ENCODE measurements at places on chromosomes 1 and 21. TPM values are rescaled to one million over a fixed set of nuclear protein-coding genes. Genes with fewer than 3 reads are reported as not detected.

GRCh38 chr1:20840731-20841130 is 53.6 kb upstream of the HP1BP3 start:
- peaks cover 72% of the 10 kb centered on the region for H3K36me3 ChIP-seq
- H3K4me1 ChIP-seq: no peaks in the 10 kb centered on the region
- H3K27me3 ChIP-seq: no peaks in the 10 kb centered on the region
- H3K27ac ChIP-seq: no peak overlapping the region
- H3K4me3 ChIP-seq: no peak overlapping the region

DNA sequence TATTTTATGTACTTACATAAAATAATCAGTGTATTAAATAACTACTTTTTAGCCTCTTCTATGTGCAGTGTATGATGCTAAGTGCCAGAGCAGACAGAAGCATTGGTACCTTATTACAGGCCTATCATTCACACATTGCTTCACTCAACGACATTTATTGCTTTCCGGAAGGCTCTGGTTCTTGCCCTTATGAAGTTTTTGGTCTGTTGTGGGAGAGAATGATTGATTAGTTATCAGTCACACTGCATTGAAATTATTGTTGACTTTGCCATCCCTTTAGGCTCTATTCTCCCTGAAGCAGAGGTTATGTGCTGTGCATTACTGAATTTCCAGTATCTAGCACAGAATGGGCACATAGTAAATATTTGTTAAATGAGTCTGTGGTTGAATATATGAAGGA is 178.0 kb downstream of the HHAT start:
- H3K36me3 ChIP-seq: no peaks in the 10 kb centered on the region
- H3K4me3 ChIP-seq: no peak overlapping the region
- peaks cover 5% of the 10 kb centered on the region for H3K4me1 ChIP-seq
- H3K27me3 ChIP-seq: no peaks in the 10 kb centered on the region
- no peak for DNase-seq

DNA sequence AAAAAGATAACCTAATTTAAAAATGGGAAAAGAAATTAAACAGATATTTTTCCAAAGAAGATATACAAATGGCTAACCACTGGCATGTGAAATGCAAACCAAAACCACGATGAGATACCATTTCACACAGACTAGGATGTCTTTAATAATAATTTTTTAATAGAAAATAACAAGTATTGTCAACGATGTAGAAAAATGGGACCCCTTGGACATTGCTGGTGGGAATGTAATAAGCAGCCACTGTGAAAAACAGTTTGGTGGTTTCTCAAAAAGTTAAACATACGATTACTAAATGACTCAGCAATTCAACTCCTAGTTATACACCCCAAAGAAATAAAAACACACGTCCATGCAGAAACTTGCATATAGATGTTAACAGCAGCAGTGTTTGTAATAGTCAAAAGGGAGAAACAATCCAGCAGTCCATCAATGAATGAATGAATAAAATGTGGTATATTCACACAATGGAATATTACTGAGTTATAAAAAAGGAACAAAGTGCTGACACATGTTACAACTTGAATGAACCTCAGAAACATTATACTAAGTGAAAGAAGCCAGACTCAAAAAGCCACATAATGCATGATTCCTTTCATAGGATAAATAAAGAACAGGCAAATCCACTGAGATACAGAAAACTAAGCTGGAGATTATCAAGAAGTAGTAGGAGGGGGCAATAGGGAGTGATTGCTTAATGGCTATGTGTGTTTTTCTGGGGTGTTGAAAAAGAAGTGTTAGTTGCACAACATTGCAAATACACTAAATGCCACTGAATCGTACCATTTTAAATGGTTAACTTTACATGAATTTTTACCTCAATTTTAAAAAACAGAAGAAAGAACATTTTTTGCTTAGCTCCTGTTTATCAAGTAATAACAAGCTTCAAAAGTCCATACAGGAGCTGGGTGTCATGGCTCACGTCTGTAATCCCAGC is 4.1 kb downstream of the PPT1 start:
- no peak overlapping the region for H3K4me3 ChIP-seq
- no peak for DNase-seq
- no peaks in the 10 kb centered on the region for H3K27me3 ChIP-seq
- no peaks in the 10 kb centered on the region for H3K4me1 ChIP-seq
- H3K36me3 ChIP-seq: peaks cover 48% of the 10 kb centered on the region
- no peak overlapping the region for H3K27ac ChIP-seq

DNA sequence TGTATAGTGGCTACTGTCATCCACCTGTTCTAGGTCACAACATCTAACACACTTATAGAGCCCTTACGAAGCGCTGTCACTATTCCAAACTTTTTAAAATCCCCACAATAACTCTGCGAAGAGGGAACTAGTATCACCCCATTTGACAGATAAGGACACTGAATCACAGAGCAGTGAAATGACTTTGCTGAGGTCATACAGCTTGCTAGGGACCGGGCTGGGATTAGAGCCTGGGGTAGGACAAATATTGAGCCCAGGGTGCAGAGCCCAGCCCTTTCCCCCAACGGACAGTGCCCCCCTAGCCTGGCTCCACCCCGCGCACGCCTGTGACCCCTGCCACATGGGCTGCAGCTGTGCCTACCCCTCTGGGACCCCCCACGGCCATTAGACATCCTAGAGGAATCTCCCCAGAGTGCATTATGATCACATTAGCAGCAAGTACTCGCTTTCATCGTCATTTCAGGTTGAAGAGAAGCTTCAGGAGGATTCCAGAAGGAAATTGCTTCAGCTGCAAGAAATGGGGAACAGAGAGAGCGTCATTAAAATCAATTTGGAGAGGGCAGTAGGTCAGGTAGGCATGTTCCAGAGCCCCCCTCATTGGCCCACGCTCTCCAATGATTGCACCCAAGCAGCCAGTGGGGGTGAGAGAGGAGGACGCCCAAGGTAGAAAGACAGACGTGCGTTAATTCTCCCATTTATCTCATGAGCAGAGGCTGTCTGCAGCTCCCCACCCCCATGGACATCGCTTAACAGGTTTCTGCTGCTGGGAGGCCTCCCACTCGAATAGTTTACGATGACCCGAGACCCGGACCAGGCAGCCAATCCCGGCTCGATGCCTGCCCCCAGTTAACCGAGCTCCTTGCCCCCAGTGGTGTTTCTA is 77.2 kb downstream of the FHAD1 start:
- no peak overlapping the region for H3K4me3 ChIP-seq
- no peaks in the 10 kb centered on the region for H3K4me1 ChIP-seq
- no peaks in the 10 kb centered on the region for H3K27me3 ChIP-seq
- peak; percentile 66 for DNase-seq

DNA sequence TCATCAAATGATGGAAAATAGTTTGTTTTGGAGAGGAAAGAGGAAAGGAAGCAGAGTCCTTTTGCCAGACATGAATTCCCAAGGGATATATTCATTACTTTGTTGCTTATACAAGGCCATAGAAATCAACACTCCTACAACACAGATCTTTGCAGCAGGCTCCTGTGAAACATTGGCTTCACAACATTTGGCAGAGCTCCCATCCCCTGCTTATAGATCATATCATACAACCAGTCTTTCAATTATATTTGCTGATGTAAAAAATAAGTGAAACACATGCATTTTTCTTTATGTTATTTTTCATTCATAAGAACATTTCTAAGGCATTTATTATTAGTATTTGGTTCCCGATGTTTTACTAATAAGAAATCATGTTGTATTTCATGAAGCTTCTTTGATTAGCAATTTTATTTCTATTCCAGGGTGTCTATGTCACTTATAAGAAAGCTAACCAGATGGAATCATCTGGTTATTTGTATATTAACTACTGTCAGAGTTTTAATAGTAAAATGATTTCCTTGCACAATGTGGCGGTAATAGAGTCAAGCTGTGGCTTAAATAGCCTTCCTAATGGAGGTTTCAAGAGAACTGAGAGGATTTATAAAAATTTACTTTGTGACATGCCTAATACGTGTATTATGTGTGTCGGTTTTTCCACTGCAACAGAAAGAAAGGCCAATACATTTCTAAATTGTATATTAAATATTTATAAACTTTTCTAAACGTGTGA is 470.3 kb upstream of the NCAM2 start:
- DNase-seq: no peak
- no peaks in the 10 kb centered on the region for H3K4me1 ChIP-seq
- H3K27ac ChIP-seq: no peak overlapping the region
- no peaks in the 10 kb centered on the region for H3K36me3 ChIP-seq
- no peak overlapping the region for H3K4me3 ChIP-seq
- no peaks in the 10 kb centered on the region for H3K27me3 ChIP-seq

Gene FBXO2
- 55.3 TPM for total RNA-seq
